ENCODE measurements at places on chromosomes 7 and 10.

- peak; percentile 63 for DNase-seq
Measured at GRCh38 chr7:92768501-92769393, 67.6 kb downstream of the CDK6 start.

- DNase-seq, result no peak
Measured at GRCh38 chr10:114045136-114046086, 1.7 kb downstream of the ADRB1 start.

DNA sequence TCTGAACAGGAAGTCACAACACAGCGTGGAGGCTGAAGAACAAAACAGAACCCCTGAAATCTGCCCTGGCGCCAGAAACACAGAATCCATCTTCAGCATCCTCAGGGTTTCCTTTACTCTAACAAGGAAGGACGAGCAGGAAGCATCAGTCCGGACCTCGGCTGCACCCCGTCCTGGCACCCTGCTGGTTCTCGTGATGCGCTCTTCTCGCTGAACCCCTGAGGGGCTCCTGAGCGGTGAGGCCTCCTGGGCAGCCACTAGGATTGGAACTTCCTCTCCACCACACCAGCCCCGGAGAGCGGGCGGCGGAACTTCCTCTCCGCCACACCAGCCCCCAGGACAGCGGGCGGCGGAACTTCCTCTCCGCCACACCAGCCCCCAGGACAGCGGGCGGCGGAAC is 461.9 kb downstream of the PTPRN2 start:
- no peak for DNase-seq

GRCh38 chr7:24455813-24456525 is 117.3 kb upstream of the PALS2 start:
- DNase-seq, result no peak

GRCh38 chr10:110553905-110554304 is 13.6 kb upstream of the SMC3 start:
- DNase-seq, result no peak

DNA sequence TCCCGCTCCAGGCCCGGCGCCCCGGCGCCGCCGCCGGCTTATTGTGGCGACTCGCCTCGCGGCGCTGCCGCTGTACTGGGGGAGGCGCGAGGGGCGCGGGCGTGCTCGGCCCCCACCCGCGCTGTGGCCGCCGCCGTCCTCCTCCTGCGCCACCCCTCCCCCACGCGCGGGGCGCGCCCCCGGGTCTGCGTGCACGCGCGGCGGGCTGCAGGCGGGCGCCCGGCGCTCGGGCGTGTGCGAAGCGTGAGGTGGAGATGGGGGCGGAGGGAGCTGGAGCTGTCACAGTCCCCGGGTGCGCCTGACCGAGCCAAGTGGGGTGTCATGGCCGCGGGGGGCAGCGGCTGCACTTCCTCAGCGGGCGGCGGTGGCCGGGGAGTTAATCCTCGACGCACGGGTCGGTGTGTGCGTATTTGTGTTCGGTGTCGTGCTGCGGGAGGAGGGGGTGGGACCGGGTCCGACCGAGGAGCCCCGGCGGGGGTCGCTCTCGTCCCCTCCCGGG is 672 bp downstream of the LCOR start:
- DNase-seq, result peak; percentile 73

DNA sequence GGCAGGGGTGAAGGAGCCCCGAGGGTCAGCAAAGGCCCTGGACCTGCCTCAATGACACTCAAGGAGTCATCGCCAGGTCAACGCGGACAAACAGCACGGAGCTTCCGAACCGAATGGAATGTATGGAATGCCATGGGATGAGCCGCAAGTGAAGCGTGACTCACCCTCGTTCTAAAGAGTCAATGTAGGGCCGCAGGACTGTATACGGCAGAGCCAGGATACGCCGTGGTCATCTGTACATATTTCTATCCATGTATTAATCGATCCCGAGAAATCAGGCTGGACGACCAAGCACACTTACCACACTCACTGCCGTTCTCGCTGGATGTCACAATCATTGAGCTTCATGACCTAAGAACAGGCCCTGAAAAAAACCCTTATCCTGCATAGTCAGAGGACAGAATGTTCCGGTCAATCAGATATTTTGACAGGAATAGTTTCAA is 4.3 kb downstream of the SNX8 start:
- DNase-seq, result no peak

DNA sequence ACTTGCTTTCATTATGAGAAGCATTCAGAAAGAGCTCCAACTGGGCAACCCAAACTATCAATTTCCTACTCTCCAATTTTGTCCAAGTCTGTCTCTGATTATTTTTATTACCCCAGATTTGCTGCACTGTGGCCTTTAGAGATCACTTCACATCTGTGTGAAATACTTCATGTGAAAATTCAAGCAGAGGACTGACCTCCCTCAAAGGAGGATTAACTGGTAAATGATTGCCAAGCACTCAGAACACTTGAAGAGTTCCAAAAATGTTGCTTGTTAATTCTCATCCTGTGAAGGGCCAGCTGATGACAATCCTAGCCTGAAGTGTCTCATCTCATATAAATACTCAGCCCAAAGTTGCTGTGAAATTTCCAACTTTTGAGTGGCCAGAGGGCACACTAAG is 182.8 kb upstream of the DGKB start:
- no peak for DNase-seq

DNA sequence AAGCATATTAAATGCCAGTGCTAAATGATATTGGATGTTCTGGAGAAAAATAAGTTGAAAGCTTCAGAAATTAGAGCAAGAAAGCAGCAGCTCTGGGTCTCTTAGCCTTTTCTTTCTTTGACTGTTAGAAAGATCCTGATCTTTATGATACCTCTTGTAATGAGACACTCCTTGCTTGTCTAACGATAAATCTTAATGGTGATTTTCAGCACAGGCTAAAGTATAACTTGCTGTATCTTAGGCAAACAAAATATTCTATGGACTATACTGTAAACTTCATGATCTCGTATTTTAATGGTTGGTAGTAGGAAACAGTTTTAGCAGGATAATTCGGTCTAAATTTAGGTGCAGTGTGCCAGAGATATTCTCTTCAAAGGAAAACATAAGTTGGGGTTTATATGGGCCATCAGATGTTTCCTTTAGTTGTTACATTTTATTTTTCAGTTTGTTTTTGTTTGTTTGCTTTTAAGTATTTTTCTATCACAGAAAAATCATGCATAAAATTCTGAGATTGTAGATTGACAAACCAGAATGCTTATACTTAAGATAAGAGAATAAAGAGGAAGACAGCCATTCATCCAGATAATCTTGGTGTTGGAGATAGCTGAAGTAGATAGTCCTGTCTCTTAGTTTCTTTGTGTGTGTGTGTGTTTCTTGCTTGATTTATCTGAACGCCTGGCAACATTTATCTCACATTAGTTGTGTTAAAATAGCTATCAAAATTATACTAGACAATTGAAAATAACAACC is 4.7 kb downstream of the CASD1 start:
- DNase-seq, result no peak

GRCh38 chr10:31896968-31897384 is 31.7 kb downstream of the ARHGAP12 start:
- no peak for DNase-seq

DNA sequence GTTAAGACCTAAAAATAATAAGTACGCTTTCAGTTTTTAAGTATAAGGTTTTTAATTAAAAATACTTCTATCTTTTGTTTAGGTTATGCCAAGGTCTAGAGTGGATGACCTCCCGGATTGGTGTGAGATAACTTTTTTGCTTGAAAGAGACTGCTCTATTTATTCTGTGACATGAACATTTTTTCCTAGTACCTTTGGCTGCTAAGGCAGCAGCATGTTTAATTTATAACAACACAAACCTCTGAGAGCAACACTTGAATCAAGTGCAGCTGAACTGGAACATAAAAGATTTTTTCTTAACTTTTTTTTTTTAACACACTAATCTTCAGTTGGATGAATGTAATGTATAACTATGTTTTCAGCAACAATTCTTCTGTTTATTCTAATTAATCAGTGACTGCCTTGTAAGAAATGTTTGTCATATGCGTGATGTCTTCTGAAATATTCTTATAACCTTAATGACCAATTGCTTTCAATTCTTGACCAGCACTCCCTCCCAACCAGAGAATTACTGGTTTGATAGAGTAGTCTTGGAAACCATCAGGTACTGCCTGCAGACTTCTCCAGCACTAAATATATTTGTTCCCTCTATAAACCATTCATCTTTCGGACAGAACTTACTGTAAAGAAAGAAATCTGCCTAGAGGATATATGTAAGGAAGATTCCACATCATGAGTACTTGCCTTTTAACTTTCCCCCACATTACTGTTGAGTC is 16.0 kb downstream of the ARL5B start:
- no peak for DNase-seq

- no peak for DNase-seq
Measured at GRCh38 chr10:70650718-70651117, 21.6 kb upstream of the ADAMTS14 start.

- no peak for DNase-seq
Measured at GRCh38 chr10:76309741-76310587, 878.5 kb downstream of the LRMDA start.

DNA sequence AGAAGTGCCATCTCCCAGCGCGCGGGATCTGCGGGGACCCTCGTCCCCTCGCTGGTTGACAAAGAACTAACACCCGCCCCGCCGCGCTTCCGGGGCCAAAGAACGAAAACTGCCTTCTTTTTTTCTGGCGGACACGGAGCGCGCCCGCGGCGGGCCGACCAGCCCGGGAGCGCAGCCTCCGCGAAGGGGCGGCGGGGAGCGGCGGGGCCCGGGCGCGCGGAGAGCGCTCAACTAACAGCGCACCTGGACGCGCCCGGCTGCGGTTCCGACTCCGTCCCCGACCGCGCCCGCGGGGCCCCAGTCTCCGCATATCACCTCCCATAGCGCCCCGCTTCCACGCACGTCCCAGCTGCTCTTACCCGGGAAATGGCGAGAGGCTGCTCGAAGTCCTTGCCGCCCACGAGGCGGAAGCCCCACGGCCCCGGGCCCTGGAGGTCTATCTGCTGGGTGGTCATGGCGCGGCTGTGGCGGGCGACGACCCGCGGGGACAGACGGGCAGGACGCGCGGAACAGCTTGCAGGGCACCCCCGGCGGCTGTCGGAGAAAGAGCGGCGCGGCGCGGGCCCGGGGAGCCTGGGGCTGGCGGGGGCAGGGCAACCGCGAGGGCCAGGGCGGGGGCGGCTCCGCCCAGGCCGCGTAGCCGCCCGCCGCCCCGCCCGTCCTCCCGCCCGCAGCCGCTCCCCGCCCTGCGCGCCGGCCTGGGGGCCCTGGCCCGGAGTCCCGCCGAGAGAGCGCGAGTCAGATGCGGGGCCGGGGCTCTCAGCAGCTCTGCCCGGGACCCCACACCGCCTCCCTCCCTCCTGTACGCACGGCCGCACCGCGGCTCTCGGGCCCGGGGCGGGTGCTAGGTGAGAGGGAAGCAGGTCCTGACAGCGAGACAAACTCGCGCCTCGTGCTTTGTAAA is at the start of gene PDLIM1:
Gene PDLIM1, minus strand, starts transcription at position 543 of the 904 bp plus-strand sequence. Its CDS starts 88 bp downstream, at position 455.
- DNase-seq, result no peak

- DNase-seq, result no peak
Measured at GRCh38 chr7:28405662-28406061, 6.7 kb upstream of the CREB5 start.

GRCh38 chr10:60517805-60518204 is 128.1 kb upstream of the ANK3 start:
- DNase-seq, result no peak

- DNase-seq, result no peak
Measured at GRCh38 chr10:3875842-3876235, 90.8 kb upstream of the KLF6 start.

GRCh38 chr7:145293754-145294153 is 457.9 kb upstream of the TPK1 start:
- no peak for DNase-seq

- peak; percentile 16 for DNase-seq
Measured at GRCh38 chr10:3850999-3851937, 66.3 kb upstream of the KLF6 start.

DNA sequence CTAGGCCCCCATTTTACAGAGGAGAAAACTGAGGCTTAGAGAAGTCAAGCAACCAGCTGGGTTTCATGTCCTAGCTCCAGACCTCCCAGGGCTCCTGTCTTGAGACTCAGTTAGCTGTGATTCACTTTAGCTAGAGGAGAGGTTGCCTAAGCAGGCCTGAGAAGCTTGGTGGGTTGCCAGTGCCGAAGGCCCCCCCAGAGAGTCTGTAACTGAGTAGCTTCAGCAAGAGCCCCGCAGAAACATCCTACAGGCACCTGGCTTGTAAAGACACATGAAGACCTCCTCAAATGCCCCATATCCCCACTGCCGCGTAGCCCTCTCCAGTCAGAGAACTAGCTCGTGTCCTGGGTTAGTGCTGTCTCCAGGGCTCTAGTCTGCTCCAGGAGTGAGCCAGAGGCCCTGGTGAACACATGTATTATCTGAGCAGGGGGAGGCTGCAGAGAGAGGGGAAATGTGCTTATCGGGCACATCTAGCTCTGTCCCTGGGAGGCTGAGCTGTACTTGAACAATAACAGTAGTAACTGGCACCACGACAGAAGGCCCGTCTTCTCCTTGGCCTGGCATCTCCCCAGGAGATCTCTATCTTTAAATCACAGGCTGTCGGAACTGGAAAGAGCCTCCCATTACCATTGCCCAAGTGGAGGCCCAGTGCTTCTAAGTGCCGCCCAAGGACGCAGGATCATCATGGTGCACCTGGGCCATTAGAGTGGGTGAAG is 28.9 kb downstream of the UNC5B start:
- DNase-seq, result no peak

GRCh38 chr7:27576360-27576944 is 86.2 kb downstream of the HIBADH start:
- DNase-seq, result peak; percentile 47

DNA sequence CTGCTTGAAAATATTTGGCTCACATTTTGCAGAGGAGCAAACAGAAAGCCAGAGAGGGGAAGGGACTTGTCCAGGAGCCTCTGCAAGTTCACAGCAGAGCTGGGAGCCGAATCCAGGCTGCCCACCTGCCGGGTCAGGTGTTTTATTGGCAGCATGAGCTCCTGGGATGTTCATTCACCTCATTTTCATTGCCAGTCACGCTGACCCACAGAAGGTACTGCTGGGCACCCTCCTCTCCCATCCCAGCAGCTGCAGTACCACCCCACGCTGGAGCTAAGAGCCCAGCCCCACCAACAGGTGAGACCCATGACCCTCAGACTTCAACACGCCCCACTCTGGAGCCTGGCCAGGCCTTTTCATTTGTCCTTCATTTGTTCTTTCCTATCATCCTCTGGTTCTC is 102.7 kb downstream of the GRID1 start:
- no peak for DNase-seq

GRCh38 chr7:7979558-7979957 is 11.0 kb downstream of the GLCCI1 start:
- DNase-seq, result no peak

- DNase-seq, result no peak
Measured at GRCh38 chr7:155449008-155449868, 8.7 kb upstream of the EN2 start.

GRCh38 chr7:121774563-121774962 is 98.4 kb upstream of the PTPRZ1 start:
- DNase-seq, result no peak
